Femur (tissue), 1 donor: ENCODE measurements at places on chromosomes 2 and 18.
A peak's percentile ranks its signal among the peaks of the same experiment; 100 is the strongest.

DNA sequence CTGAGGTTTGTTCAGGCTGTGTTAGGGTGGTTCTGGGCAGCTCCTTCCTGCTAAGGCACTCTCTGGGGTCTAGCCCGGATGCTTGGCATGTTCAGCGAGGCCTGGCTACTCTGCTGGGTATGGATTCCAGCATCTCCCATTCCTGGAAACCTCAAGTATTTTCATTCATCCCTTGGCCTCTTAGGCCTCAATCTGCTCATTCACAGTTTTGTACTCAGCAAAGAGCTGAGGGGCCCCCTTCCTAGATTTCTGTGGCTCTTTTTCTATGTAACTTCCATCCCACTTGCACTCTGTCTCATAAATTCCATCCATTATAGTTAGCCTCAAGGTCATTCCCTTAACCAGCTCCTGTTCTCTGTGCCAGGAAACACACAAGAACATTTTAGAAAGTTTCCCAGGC, 798.8 kb upstream of the HS6ST1 start:
- DNase-seq: peak; percentile 73

DNA sequence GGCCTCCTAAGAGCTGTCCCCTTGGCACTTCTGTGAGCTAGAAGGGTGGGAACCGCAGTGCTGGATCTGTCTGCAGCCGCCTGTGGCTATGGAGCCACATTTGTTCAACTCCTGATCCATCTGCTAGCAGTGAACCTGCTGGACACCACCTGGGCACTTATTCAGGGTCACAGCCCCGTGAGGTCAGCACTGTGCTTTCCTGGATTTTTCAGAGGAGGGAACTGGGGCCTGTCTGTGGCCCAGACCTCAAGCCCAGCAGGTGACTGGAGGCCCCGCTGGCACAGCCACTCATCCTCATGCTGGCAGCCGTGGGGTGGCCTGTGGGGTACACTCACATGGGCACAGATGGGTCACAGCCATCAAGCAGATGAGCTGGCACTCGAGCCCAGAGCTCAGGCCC, 155.3 kb downstream of the TFCP2L1 start:
- no peak for DNase-seq

DNA sequence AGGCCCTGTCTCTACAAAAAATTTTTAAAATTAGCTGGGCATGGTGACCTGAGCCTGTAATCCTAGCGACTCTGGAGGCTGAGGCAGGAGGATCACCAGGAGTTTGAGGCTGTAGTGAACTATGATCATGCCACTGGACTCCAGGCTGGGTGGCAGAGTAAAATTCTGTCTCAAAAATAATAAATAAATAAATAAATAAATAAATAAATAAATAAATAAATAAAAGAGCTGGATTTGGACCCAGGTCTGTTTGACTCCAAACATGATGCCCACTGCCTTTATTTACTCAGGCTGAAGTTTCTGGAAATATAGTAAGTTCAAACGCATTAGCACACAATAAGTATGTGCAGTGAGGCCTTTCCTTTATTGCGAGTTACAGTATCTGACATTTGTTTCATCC, 75.0 kb downstream of the THNSL2 start:
- DNase-seq: no peak

DNA sequence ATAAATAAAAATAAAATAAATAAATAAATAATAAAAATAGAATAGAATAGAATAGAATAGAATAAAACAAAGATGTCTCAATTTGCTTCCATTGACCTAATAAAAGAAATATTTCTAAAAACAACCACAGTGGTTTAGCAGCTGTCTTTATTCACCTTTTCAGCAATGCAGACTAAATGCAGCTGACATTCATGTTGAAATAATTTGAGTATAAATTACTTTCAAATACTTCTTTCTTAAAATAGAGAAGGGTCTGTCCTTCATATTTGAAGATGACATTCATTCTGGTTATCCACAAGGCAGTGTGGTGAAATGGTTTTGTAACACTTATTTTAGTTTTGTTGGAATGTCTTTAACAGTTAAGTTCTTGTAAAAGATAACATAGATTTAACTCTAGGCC, 469.4 kb downstream of the IRS1 start:
- DNase-seq: no peak

GRCh38 chr2:61426267-61426897, 44.5 kb downstream of the USP34 start:
- peak; percentile 26 for DNase-seq

DNA sequence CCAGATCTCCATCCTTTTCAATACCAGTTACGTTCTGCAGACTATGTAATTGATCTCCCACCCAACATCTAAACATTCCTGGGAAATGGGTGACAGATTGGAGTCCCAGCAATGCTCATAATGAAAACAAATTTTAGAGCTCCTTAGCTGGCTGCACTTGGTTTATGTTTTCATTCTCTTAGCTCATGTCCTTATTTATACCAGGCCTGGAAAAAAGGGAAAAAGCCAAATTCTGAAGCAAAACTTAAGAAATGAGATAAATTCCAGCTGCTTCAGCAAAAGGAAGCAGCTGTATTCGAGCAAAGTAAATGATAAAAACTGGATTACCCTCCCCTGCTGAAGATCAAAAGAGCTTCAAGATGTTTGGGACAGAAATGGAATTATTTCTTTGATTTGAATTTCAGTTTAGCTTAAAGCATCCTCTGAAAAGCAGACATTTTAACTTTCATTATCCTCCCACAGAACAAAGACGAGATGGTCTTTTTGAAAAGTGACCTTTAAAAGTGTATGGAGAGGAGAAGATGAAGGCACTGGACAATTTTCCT, 196.5 kb upstream of the THUMPD2 start:
- DNase-seq: no peak

DNA sequence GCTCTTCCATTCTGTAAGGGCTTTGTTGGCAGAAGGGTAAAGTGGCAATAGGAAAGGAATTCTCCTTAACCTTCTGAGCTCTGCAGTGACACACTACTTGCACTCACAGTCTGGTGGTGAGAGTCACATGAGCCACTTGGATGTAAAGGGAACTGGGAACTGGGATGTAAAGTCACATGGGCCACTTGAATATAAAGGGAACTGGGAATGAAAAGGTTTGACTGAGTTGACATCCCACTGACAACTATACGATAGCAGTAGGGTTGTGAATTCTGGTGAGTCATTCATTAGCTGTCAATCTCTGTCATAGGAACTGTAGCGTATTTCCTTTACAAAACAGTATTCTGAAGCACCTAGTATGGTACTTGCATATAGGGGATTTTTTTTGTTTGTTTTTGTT, 5.5 kb downstream of the RPE start:
- no peak for DNase-seq

- DNase-seq: no peak
Measured at GRCh38 chr2:39128919-39129391, 8.1 kb upstream of the SOS1 start.

DNA sequence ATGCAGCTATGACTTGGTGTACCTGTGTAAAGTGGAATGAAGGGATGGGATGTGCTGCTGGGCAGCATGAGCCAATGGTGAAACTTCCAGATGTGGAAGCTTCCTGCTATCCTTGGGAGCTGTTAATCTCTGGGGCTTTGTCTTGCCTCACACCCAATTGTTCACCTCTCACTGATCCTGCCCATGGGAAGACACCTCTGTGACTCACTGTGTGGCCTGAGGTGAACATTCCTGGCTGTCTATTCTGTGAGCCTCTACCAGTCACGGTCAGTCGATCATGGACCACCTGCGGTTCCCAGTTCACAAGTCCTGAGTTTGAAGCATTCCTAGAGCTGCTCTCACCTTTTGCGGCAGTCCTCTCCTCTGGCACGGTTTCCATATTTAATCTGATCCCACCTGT, 12.1 kb downstream of the NEURL3 start:
- DNase-seq: no peak

DNA sequence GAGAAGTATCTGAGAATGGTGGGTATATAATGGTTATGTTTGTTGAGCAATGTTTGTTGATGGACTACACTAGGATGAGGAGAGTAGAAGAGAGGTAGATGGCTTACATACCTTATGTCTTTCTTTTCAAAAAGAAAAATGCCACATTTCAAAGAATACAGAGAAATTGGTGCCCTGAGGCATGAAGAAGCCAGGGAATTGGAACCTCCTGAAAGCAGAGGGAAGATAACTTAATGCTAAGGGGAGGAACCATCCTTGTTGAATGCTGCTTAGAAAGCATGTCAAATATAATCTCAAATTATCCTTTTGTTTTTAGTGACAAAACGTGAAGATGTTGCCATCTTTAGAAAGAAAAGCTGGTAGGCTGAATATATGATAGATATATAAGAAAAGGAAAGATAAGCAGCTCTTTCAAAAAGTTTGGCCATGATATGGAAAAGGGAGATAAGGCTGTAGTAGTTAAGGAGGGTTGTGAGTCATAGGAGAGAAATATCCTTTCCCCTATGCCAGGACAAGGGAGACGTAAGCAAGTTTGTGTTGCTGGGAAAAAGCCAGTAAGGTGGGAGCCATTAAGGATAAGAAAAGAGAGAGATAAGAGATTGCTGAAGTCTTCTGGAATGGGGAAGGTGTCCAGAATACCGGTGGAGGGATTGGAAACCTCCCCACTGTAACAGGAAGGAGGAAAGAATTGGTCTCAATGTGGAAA, 66.3 kb downstream of the SCN2A start:
- no peak for DNase-seq

DNA sequence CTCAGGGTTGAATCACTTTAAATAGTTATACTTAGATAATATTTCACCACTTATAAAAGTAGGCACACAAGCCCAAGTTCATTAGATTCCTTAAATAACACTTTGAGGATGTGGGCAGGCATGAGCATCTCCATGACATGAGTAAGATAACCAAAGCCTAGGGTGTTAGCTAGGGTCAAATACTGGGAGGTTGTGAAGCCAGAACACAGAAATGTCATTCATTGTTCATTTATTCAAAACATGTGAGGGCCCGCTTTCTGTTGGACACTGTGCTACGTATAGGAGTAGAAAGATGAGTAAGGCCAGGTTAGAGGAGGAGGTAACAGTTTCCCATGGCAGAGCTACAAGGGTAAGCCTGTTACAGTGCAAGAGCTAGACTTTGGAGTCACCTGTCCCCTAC, 93.5 kb upstream of the NEDD4L start:
- no peak for DNase-seq

DNA sequence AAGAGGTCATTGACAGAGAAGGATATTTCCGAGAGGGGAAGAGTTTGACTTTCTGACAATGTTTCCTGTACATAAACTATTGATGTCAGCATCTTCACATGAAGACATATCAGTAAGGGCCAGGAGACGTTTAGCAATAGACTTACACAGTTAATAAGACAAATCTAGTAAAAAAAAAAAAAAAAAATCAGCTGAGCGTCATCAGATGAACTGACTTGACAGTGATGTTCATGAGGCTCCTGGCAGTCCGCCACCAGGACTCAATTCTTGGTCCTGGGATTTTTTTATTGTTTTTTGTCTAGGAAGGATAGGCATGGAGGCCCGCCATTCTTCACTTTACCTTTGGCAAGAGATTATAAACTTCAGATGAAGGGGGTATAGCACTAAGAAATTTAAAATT, 14.5 kb downstream of the MRPL44 start:
- no peak for DNase-seq

- DNase-seq: peak; percentile 56
Measured at GRCh38 chr2:111918383-111918806, 20.0 kb downstream of the MERTK start.

DNA sequence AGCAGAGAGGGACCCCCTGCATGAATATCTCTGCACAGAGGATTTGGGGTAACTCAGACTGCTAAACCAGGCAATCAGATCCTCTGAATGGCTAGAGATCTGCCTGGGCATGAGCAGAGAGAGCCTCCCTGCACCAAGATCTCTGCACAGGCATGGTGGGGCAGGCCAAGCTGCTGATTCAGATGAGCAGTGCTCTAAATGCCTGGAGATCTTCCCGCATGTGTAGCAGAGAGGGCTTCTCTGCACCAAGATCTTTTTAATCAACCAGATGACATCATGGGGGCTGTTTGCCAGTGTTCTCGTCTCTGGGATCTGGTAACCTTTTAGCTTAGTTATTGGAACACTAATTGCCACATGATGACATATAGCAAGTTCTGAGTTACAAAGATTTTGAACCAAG, 301.3 kb upstream of the GALNT5 start:
- DNase-seq: no peak

GRCh38 chr2:117360586-117360985, 453.9 kb upstream of the DDX18 start:
- no peak for DNase-seq

GRCh38 chr2:204824751-204825453, 279.6 kb downstream of the PARD3B start:
- no peak for DNase-seq

- no peak for DNase-seq
Measured at GRCh38 chr2:99096728-99097127, 44.8 kb upstream of the C2orf15 start.

- DNase-seq: no peak
Measured at GRCh38 chr2:167017021-167017420, 128.7 kb downstream of the XIRP2 start.

DNA sequence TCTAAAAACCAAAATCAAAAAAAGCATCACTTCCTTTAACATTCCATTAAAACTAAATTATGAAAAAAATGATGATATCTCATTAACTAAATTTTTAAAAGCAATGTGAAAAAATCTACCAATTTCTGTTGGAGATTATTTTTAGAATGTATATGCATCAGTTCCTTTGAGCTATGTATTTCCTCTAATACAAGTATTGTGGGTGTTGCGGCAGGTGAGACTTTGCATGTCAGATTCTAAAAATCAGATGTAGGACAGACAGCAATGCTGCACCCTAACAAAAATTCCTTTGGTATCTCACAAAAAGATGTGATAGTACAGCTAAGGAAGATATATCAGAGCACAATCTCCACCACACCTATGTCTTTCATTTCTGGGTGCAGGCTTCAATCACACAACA, 6.8 kb downstream of the MBD2 start:
- DNase-seq: no peak

- no peak for DNase-seq
Measured at GRCh38 chr2:28401411-28401810, 8.8 kb downstream of the FOSL2 start.

DNA sequence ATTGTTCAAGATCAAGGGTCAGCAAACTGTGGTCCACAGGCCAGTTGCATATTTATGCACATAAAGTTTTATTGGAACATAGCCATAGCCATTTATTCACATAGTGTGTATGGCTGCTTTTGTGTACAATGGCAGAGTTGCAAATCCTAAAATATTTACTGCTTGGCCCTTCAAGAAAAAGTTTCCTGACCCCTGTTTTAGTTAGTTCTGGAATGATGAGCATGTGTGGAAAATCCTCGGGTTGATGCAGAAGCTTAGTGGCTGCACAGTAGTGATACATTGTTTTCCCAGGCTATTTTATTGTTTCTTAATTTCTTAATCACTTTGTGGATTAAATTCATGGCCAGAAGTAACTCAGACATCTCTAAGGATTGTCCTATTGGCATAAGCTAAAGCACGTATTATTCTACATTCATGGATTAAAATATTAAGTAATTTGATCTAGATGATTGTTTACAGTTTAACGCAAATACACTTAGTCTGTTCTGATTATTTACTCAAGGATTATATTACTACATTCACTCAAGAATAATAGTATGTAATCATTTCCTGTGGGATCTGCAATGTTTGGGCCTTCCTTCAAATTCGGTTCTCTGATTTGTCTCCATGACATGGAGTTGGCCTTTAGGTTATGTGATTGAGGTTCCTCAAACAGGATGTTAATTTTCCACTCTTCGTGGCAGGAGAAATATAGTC, 165.5 kb downstream of the TMEM247 start:
- DNase-seq: no peak

GRCh38 chr18:2880473-2880872, 33.7 kb downstream of the EMILIN2 start:
- no peak for DNase-seq
